Inflammatory macrophage (primary cell): ENCODE measurements at places on chromosomes 7 and 10.

DNA sequence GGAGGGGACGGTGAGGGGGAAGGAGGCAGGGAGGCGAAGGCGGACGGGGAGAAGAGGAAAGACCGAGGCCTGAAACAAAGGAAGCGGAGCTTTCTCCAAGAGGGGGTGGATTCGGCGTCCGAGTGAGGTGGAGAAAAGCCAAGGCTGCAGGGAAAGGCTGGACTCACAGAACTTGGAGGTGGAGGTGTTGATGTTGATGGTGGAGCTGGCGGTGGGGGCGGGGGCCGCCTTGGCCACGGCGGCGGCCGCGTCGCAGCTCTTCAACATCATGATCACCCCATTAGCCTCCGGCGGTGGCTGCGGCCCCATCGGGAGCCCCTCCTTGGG is 578 bp downstream of the CACUL1 start:
- peak; percentile 25 for DNase-seq

DNA sequence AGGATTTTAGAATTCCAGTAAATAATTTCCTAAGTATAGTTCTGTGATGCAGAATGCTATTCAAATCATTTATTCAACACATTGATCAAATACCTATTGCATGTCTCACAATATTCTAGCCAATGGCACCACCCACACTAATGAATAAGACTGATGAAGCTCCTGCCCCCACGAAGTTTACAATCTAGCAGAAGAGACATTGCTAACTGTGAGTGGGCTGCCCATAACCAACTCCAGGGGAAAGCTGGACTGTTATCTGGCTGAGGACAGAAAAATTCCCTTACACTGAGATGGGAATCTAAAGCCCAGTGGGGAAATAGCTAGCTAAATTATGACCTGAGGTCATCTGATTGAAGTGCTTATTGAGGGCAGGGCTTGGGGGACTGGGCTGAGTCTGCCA is 128.8 kb upstream of the LYZL2 start:
- no peak for DNase-seq

DNA sequence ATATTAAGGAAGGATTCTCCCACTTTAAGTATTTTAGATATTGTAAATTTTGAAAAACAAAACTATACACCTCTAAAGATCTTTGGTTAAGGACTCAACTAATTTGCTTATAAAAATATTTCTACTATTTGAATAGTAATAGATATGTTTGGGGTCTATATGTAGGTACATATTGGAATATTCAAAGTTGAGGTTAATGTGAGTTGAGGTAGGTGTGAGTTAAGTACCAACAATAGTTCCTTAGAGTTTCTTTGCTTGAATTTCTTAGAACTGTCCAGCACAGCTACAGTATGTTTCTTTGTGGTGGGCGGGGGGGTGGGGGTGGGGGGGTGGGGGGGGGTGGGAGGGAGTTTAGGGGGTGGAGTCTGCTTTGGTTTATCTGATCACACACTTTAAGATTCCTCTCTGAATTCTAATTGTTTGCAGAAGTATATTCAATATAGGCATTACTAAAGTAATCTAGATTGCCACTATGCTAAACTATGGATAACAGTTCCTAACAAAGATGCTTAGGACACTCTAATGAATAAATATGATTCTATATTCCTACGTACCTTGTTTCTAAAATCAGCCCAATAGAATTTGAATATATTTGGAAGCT is 2.1 kb downstream of the GRM3 start:
- no peak for DNase-seq

DNA sequence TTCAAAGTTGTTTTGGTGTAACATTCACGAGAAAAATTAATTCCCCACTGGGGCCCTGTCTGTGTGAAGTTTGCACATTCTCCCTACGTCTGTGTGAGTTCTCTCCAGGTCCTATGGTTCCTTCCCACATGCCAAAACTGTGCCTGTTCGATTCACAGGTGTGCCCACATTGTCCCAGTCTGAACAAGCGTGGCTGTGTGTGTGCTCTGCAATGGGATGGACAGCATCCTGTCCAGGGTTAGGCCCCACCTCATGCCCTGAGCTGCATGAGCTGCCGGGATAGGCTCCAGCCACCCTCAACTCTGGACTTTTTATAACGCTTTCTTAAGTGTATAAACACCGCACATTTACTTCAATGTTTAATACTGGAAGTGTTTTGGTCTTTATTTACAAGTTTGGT is 55.4 kb downstream of the ARHGAP21 start:
- no peak for DNase-seq

DNA sequence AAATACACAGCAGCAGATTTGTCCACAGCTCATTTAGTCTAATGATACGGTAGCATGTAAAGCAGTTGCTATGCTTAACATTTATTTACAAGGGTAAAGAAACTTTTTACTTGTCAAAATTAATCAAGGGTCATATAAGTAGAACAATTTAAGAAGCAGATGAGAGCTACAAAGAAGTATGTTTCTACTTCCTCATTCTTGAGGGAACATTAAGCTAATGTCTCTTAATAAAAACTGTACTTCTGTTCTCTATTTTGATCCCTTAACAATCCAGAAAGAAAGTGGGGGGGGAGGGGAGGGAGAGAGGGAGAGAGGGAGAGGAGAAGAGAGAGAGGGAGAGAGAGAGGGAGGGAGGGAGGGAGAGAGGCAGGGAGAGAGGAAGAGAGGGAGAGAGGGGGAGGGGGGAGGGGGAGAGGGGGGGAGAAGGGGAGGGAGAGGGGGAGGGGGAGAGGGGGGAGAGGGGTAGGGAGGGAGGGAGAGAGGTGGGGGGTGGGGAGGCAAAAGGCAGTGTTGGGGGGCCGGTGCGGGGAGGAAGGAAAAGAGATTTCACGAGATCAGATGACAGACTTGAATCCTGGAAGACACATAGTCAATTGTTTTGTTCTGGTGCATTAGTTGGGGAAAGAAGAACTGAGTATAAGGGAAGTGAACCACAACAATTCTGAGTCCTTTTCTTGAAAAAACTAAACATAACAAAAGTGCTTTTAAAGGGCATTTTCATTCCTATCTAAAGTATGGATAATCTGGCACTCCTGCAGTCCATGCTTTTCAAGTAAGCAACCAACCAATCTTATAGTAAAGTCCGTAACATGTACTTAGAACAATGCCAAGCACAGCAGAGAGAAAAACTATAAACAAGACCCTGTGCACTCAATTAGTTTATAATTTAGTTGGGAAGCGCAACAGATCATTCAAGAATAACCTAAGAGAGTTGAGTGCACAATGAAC is 128.0 kb downstream of the USP6NL start:
- peak; percentile 50 for DNase-seq

DNA sequence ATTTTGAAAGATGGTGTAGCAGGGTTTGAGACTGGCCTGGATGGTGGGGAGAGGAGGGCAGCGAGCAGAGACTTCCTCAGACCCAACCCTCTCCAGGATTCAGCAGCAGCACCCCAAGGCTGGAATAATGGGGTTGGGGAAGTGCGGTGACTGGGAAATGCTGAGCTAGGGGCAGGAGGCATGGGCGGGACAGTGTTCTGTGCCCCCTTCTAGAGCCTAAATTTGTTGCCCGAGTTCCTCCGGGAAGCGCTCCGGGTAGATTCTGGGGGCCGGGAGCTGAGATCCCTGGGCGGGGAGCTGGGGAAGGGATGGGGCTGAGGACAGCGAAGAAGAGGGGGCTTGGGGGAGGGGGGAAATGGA is at the start of gene CHAT:
TSS of gene CHAT (plus strand) at position 156 of the 360 bp plus-strand sequence. CDS start at position 309, 153 bp downstream.
- no peak for DNase-seq

DNA sequence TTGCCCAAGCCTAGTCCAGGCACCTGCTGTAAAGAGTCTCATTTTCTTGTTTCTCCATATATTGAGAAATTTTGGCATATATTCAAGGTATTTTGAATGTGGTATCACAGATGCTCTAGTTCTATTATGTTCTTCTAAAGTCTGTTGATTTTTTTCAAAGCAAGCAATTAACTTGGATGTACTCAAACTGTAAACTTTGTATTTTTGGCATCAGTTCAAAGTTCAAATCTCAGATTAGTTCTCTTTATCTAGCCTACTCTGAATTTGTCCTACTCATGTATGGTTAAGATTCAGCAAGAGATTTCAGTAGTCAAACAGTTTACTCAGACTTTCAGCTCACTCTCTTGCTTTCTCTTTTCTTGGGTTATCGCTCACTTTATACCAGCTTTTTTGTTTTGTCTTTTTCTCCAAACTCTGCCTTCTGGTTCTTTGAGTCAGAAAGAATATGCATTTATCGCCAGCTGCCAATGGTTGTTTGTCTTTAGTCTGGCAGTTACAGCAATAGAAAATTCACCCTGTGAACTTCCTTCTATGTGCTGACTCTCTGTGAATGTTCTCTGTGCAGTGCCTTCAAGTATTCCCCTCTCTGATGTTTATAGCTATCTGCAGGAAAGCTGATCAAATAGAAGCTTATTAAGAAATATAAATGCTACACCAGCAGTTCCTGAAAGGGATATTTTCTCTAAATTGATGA is 56.0 kb downstream of the ANKRD7 start:
- DNase-seq: no peak

DNA sequence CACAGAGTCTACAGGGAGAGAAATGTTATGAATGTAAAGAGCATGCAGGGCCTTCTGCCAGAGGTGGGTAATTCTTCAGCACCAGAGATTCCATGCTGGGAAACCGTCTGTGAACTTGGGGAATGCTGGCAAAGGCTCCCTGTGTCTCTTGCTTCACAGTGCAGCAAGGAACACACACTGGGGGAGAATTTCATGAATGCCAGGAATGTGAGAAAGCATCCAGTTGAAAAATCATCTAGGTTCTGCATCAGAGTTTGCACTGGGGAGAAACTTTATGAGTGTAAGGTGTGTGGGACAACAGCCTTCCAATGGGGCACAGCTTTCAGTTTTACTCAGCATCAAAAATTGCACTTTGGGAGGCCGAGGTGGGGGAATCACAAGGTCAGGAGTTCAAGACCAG is 224.3 kb upstream of the IGFBP3 start:
- no peak for DNase-seq

DNA sequence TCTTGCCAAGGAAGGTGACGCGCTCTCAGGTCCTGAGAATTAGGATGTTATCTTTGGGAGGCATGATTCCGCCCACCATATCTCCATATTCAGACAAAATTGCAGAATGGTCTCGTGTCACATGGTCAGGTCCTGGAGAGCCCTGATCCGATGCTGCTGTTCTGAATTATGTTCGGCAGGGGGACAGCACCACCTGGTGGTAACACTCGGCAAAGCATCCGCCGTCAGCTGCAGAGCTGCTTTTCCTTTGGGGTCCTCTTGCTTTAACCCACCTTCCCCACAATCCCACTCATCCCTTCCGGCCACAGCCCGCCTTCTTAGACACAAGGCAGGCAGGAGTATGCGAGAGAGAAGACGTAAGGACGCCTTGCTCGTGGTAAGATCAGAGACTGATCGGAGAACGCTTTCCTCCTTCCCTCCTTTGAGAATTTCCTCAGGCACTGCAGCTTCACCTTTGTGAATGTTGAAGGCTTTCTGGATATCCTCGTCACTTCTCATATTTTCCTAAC is 327.8 kb upstream of the C7orf33 start:
- peak; percentile 57 for DNase-seq

GRCh38 chr7:99344061-99344647 is 18.5 kb downstream of the ARPC1A start:
- no peak for DNase-seq

- peak; percentile 45 for DNase-seq
These were observed 101.4 kb downstream of the MTPAP start for GRCh38 chr10:30247704-30248103.

DNA sequence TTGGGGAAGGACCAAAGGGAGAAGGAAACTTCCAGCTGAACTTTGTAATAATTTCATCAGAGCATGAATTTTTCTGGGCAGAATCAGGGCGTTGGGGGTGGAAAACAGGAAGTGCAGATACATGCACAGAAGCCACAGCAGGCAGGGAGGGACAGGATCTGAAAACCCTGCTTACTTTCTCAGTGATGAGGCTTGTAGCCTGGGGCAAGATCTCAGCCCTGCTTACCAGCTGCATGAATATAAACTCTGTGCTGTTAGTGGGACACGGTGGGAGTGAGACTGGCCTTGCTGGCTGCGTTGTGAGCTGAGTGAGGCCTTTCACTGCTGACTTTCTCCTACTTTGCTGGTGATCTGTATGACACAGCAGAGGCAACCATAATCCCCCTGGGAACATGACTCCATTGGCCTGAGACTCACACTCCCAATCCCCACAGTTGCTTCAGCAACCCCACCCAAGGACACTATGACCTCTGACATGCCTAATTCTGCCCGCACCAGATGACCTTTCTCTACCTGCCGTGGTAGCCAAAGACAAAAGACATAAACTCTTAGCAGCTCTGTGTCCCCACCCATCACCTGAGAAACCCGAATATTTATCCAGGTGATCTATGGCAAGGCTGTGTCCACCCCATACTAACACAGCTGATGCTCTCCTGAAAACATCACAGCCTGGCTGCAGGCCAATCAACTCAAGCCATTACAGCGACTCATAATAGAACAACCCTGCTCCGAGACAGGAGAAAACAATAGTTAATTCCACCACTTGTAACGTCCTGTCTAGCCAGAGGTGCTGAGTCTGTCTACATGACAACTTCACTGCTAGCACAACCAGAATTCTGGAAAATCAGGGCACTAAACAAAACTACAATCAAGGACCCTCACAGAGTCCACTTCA is 190.7 kb upstream of the CHRM2 start:
- DNase-seq: peak; percentile 14

DNA sequence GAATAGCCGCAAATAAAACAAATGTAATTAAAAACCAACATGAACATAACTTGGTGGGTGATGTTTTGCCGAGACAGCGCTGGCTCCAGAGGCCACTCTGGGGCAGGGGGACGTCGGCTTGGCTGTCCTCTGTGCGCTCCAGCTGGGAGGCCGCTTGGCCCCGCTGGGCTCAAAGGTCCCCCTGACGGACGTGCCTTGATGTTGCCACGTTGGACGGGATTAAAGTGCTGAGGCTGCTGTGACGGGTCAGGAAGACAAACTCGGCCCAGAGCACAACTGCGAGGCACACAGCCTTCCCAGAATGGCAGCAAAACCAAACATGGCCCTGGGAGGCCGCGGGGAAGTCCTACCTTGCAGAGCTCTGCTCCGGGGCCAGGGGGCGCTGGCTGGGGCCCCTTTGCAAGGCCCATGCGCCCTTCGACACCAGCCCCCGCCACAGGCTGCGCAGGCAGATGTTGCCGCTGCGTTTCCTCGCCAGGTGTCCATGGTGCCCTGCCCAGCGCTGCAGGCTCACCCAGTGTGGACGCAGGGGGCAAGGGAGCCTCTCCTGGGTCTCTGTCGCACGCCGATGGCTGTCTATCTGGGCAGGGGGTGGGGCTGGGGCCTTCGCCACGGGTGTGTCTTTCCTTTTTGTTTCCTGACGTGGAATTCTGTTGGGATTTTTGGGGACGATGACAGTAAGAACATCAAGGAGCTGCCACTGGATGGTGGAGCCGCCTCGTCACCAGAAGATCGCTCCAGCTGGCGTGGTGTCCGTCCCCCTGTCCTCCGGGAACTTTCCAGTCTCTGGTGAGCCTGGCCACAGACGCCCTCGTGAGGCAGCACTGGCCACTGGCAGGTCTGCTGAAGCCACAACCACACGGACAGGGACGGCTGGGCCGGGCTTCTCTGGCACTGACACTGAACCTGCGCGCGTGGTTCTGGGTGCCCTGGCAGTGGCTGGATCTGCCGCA is 99.6 kb upstream of the DIP2C start:
- DNase-seq: peak; percentile 55
